Activated CD8-positive, alpha-beta T cell treated with anti-CD3 and anti-CD28 coated beads for 36 hours (primary cell): ENCODE measurements at places on chromosomes 13 and 19. TPM values are rescaled to one million over a fixed set of nuclear protein-coding genes. Genes with fewer than 3 reads are reported as not detected.

GRCh38 chr13:95920485-95920884 is 132.7 kb downstream of the UGGT2 start:
- DNase-seq = no peak

The WASF3 gene
- total RNA-seq = 0.09 TPM

GRCh38 chr19:42281146-42281826 is 12.2 kb downstream of the CIC start:
- peak; percentile 55 for DNase-seq

The FUT3 gene
- total RNA-seq = not detected

- peak; percentile 31 for DNase-seq
Measured at GRCh38 chr19:1237754-1238368, at the start of gene CBARP. TSS of gene CBARP (minus strand) at chr19:1238005. CDS start at chr19:1236100, 1,905 bp downstream.
